ENCODE measurements at places on chromosomes 6 and 20.

- DNase-seq = no peak
Observed at GRCh38 chr20:24906806-24907205, 42.3 kb upstream of the CST7 start.

- no peak for DNase-seq
Observed at GRCh38 chr20:53678990-53679596, 85.5 kb upstream of the ZNF217 start.

DNA sequence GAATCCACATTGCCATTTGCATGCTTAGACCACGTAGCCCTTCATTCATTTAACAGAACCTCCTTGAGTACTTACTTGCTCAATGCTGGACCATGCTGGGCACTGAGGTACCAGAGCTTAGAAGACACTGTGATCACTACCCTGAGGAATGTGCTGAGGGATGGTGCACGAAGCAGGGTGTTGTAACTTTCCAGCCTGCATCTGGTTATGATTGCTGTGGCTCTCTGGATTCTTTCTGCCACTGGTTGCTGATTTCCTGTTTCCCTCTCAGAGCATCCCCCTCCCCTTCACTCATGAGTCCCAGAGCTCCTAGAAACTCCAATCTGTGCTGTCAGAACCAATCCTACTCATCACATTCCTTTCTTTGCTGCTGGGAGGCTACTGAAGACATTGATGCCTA, 537.4 kb downstream of the PTPRT start:
- DNase-seq = no peak

DNA sequence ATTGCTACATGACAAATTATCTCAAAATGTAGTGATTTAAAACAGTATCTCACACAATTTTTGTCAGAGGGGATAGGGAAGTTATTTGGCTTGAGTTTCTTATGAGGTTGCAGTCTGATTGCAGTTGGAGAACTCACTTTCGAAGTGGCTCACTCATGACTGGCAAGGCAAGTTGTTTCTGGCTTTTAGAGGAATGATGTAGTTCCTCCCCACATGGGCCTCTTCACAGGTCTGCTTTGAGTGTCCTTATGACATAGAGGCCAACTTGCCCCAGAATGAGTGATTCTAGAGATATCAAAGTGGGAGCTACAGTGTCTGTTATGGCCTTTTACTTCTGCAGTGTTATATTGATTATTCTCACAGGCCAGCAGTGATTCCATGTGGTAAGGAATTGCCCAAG, 6.1 kb downstream of the DOP1A start:
- DNase-seq = no peak

- DNase-seq = no peak
Observed at GRCh38 chr6:45174045-45174444, 154.1 kb upstream of the RUNX2 start.

DNA sequence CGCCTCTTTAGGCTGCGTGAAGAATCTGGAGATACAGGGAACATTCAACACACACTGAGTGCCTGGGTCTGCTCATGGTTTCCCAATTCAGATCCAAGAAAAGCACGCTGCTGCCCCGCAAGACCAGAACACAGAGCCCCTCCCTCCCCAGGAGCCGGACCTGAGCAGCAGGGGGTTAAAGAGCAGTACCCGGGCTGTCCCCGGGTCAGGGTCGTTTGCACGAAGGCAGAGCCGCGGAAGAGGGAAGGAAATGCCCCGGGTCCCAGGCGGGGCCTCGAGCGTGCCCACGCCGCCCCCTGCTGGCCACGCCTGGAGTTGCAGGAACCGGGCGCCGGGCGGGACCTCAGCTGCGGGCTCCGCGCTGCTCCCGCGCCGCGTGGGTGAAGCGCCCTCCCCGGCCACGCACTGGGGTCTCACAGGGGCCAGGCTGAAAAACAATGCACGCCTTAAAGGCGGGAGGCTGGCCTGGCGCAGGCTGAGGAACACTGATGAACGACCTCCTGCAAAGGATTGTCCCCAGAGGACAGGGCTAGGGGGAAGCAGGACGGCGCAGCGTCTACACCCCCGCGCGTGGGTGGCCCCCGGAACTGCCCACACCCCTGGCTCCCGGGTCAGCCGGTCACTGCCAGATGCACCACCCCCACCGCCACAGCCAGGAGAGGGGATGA, 48.9 kb downstream of the ANKRD60 start:
- DNase-seq = peak; percentile 65

DNA sequence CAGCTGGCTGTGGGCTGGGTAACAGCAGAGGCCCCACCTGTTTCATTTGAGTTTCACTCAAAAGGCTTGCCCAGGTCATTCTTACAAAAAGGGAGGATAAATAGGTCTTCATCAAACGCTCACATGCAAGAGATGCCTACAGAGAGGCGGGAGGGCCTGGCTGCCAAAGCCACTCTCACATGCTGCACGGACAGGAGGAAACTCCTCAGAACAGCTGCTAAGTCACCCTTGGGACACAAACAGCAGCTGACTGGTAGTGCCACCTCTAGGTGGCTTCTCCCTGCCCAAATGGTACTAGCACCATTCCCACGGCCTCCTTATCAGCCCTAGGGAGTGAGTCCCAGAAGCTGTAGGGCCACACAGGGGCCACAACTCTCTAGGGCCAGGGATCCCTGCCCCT, 23.8 kb downstream of the SLC22A23 start:
- no peak for DNase-seq

- peak; percentile 77 for DNase-seq
Observed at GRCh38 chr20:64101731-64102621, 5.4 kb downstream of the NPBWR2 start.

DNA sequence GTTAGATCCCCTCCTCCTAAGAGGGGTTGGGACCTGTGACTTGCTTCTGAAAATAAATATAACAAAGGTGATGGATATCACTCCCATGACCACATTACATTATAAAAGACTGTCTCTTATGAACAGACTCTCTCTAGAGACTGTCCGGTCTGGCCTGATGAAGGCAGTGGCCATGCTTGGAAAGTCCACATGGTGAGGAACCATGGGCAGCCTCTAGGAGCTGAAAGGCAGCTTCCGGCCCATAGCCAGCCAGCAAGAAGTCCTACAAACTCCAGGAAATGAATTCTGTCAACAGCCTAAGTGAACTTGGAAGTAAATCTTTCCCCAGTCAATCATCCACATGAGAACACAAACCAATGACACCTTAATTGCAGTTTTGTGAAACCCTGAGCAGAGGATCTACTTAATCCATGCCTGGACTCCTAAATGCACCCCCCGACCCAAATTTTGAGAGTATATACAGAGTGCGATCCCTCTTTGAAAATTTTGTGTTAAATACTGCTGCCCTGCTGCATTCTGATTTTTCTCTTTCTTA, 2.2 kb upstream of the POPDC3 start:
- no peak for DNase-seq

- DNase-seq = peak; percentile 35
Observed at GRCh38 chr6:79702691-79703090, 71.6 kb downstream of the SH3BGRL2 start.

GRCh38 chr6:155402656-155403304, 52.9 kb downstream of the NOX3 start:
- DNase-seq = no peak

- DNase-seq = no peak
Observed at GRCh38 chr6:79810871-79811270, 136.5 kb downstream of the ELOVL4 start.

DNA sequence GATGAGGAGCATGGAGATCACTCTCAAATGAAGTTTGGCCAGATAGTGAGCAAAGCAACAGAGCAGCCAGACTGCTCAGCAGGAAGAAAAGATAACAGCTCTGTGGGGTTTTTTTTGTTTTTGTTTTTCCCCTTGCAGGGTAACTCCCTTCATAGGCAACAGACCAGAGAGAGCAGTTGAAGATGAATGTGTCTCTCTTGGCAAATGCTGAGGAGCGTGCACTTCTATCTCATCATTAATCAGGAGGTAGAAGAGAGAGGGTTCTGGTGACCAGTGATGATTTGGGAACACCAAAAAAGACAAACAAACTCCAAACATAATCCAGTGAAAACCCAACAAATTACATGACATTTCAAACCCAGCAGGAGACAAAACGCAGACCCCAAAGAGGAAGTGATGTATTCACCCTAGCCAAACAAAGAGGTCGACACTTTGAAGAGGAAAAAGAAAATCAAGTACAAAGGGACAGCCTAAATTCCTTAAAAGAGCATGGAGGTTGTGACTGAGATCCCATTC, 66.2 kb upstream of the RREB1 start:
- no peak for DNase-seq

GRCh38 chr6:135320721-135321621, 139.9 kb downstream of the MYB start:
- DNase-seq = no peak

DNA sequence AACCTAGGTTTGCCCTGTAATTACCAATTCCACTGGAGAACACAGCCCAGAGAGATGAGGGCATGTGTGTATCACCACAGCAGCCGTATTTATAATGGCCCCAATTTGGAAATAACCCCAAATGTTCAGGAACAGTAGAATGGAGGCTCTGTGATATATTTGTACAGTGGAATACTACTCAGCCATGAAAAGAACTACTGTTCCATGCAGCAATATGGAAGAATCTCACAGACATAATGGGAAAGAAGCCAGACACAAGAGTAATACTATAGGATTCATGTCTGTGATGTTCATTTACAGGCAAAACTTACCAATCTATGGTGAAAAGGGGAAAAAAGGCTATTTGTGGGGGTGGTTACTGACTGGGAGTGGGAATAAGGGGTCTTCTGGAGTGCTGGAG, 83.7 kb upstream of the TRAF3IP2 start:
- DNase-seq = no peak

GRCh38 chr6:111553580-111553979, 52.1 kb downstream of the TRAF3IP2 start:
- DNase-seq = no peak

GRCh38 chr20:41087777-41088176, 49.6 kb upstream of the PLCG1 start:
- DNase-seq = no peak

GRCh38 chr6:27452496-27452897, 20.4 kb downstream of the ZNF184 start:
- DNase-seq = no peak

- DNase-seq = no peak
Observed at GRCh38 chr20:63491078-63491477, 7.8 kb downstream of the EEF1A2 start.

DNA sequence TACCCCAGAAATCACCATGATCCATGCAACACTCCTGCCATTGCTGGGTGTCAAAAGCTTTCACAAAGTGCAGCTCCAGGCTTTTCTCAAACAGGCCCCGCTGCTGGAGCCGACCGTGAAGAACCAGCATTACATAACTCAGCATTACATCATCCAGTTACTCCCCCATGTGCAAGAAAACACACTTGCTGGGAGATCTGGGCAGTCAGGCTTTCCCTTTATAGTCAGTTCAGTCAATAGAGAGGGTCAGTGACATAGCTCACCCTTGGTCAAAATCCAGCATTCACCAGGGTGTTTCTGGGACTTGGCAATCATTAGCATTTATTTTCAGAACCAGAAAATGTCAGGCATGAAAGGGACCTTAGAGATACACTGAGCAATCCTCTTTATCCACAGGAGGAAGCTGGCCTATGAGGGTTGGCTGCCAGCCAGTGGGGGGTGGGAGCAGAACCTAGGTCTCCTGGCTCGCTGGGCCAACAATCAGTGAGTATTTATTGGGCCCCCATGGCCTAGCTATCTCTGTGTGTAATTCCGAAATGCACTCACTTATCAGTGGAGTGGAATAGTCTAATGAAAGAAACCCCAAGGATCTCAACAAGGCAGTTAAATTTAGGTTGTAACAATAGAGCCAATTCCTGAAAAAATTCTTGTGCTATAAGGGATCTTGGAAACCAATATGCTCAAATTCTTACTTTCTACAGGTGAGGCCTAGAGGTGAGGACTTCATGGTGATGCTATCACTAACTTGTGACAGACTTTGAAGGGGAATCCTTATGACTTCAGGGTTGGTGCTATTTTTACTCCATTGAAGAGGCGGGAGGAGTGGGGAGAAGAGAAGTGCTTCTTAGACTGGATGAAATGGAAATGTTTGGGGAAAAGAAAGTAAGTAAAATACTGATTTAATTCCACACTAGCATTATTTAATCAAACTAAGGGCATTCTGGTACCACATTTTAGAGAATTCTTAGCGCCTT, 54.6 kb downstream of the LYRM4 start:
- no peak for DNase-seq

GRCh38 chr6:74066168-74066871, 370.3 kb downstream of the CD109 start:
- DNase-seq = no peak

- no peak for DNase-seq
Observed at GRCh38 chr6:110813338-110814101, 1.7 kb downstream of the CDK19 start.

- DNase-seq = no peak
Observed at GRCh38 chr20:55216525-55217242, 741.3 kb downstream of the DOK5 start.

- no peak for DNase-seq
Observed at GRCh38 chr20:63507083-63507743, 8.3 kb upstream of the EEF1A2 start.

DNA sequence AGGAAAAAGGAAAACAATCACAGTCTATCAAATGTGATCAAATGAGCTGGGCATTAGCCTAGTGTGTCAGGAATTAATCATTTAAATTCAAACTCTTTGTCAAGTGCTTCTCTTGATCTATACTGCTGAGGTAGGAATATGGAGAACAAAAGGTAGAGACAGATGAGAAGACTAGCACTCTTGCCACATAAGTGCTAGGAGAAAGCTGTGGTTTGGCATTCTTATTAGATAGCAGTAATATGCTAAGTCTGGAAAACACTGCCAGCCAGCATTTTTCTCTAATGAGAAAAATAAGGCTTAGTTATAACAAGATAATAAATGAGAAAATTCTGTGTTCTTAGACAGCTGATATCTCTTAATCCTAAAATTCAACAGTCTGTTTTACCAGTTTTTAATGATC, 38.9 kb downstream of the ORC3 start:
- no peak for DNase-seq

DNA sequence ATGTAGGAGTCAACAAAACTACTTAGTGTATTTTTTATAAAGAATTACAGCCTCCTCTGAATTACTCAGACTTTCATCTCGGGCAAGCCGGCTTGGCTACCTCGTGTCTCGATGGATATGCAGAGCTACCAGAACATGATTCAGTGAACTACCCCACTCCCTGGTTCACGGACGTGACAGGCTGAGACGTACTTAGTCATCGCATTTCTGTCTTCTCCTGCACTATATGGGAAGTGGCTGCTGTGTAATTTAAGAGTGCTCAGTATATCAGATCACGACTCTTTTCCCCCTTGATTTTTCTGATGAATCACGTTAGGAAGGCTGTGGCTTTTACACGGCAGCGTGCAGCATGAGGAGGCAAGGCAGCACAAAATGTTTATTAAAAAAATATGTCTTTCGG, 302.7 kb upstream of the ZFP64 start:
- peak; percentile 13 for DNase-seq

GRCh38 chr20:19498756-19499155, 259.3 kb upstream of the RIN2 start:
- no peak for DNase-seq

GRCh38 chr6:170292111-170292406, 1.2 kb upstream of the DLL1 start:
- DNase-seq = no peak

- no peak for DNase-seq
Observed at GRCh38 chr6:15400572-15401004, 154.7 kb downstream of the JARID2 start.

All from stimulated activated naive CD8-positive, alpha-beta T cell treated with anti-CD3 and anti-CD28 coated beads, Interleukin-15, amount 100 ng/mL, for 72 hours (primary cell).